Stimulated activated CD4-positive, alpha-beta T cell treated with anti-CD3 and anti-CD28 coated beads, TNF-alpha, amount 100 ng/mL, for 1 hour (primary cell): ENCODE measurements at places on chromosomes 2 and 18.

DNA sequence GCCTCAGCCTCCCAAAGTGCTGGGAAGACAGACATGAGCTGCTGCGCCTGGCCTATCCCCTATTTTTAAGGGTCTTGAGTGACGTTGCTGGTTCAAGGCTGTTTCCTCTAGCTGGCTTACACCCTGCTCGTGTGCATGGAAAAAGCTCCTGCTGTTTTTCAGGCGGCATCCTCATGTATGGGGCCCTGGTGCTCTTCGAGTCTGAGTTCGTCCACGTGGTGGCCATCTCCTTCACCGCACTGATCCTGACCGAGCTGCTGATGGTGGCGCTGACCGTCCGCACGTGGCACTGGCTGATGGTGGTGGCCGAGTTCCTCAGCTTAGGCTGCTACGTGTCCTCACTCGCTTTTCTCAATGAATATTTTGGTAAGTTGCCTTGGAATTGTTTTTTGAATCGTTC is 22.0 kb upstream of the NFATC1 start:
- no peak for DNase-seq

DNA sequence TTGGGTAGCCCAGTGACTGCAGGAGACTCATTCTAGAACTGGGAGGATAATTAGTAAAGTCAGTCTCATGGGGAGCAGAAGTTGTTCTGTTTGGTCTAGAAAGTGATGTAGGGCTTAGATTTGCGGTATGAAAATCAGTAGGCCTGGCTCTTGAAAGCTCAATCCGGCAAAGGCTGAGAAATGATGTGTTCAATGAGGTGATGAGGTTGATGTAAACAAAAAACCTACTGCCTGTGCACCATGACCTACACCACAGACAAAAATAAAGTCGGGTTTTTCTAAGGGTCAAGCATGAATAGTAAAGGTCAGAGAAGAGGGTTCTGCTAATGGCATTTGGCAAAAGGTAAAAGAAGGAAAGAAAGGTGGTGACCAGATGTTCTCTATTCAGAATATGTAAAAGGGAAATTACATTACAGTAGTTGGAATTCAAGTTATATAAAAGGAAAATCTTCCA is 80.8 kb upstream of the COL5A2 start:
- no peak for DNase-seq

GRCh38 chr18:21004726-21005125 is 106.9 kb downstream of the ROCK1 start:
- DNase-seq = no peak

GRCh38 chr2:104939570-104940217 is 85.8 kb downstream of the POU3F3 start:
- no peak for DNase-seq

GRCh38 chr2:157897106-157897971 is 21.2 kb upstream of the ACVR1 start:
- DNase-seq = no peak

GRCh38 chr2:58261209-58261608 is 20.1 kb upstream of the FANCL start:
- DNase-seq = no peak

- DNase-seq = no peak
These were observed 78.5 kb upstream of the HK2 start for GRCh38 chr2:74755386-74755785.

DNA sequence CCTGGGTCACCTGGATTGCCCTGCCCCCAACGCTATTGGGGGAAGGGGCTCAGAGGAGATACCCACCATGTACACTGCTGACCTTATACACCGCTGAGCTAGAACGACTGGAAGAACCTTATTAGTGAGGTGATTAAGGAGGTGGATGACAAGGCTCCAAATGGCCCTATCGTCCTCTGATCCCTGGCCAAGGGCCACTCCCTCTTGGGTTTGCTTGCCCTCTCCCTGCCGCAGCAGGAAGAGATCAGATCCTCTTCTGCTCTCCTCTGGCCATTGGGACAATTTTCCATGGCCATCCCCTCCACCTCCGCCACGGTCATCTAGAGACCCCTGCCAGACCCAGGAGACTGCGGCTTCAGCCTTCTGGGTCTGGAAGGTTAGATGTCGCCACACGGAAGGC is 1.2 kb downstream of the ZNF514 start:
- no peak for DNase-seq

- DNase-seq = no peak
These were observed 2159.1 kb upstream of the CELF4 start for GRCh38 chr18:39724652-39725051.

GRCh38 chr2:20019747-20020146 is 7.3 kb upstream of the MATN3 start:
- DNase-seq = no peak

- DNase-seq = no peak
These were observed 100.5 kb downstream of the TACR1 start for GRCh38 chr2:75098856-75099255.

DNA sequence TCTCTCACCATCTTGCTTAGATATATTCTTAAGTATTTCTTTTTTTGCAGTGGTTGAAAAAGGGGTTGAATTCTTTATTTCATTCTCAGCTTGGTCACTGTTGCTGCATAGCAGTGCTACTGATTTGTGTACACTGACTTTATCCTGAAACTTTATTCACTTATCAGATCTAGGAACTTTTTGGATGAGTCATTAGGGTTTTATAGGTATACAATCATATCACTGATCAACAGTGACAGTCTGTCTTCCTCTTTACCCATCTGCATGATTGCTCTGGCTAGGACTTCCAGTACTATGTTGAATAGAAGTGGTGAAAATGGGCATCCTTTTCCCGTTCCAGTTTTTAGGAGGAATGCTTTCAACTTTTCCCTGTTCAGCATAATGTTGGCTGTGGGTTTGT is 6.5 kb downstream of the STARD6 start:
- DNase-seq = no peak

- no peak for DNase-seq
These were observed 70.2 kb upstream of the RAPH1 start for GRCh38 chr2:203605302-203605701.

GRCh38 chr2:23452853-23453420 is 68.0 kb downstream of the KLHL29 start:
- no peak for DNase-seq

GRCh38 chr2:190656301-190656700 is 7.4 kb downstream of the NAB1 start:
- DNase-seq = no peak

DNA sequence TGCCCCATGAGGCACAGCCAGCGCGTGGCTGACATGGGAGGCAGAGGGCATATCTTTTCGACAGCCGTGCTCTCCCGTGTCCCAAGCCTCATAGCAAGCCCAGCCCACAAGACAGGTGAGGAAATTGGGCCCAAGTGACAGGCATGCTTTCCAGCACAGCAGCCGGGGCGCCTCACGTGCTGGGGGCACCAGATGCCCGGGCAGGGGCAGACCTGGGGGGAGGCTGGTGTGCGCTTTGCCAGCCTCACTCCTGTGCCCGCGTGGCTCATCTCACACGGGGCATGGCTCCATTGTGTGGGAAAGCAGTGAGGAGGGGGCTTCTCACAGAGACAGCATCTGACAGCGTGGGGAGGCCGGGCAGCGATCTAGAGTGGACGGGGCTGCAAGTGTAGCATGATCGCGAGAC is 93.2 kb downstream of the USP40 start:
- DNase-seq = no peak

DNA sequence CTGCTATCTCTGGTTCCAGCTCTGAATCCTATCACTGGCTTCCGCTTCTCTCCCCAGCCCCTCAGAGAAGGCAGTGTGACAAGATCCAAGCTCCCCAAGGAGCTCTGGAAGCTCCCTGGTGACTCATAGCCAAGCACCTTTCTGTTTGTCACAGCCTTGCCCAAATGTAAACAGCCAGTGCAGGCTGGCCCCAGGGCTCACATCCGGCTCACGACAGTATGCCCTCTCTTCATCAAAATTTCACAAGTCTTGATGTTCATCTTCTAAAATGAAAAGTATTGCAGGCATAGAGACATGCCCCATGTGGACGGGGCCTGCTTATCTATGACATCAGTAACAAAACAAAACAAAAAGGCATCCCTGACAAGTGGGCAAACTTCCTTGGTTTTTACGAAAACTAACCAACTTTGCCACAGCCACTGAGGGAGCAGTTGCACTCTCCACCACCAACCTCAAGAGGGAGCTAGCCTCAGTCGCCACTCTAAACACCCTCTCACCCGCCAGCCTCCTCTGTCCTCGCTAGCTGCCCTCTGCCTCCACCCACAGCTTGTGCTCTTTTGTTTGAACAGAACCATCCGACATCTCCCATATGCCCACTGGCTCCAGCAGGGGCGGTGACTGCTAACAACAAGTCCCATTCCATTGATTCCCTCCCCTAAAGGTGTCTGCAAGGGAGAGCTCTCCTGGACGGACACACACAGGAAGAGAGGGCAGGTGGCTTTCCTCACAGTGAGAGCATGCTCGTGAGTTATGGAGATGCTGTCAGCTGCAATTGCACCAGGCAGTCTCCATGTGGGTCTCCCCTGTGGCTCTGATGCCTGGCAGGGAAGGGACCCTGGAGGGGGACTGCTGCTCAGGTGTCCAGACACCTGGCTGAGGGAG is 71.0 kb upstream of the DAPL1 start:
- DNase-seq = no peak

GRCh38 chr2:42573256-42573655 is 4.8 kb downstream of the MTA3 start:
- no peak for DNase-seq

DNA sequence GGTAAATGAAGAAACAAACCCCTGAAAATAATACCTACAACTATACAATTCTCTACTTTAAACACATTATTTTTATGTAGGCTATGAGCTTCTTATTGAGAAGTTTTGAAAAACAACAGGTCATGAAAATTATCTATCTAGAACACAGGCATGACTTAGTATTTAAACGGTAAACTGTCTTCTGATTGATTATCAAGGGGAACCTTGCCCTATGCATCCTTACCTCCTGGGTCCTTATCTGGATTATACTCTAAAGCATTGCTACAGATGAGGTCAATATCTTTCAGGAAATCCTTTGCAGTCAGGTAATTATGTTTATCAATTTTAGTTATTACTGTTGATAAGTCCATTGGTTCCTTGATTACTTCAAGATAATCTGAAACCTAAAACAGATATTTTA is 144.3 kb downstream of the ATAD2B start:
- no peak for DNase-seq

GRCh38 chr2:119756837-119757236 is 2.9 kb upstream of the PTPN4 start:
- no peak for DNase-seq

- DNase-seq = no peak
These were observed 229.7 kb downstream of the KLHL29 start for GRCh38 chr2:23614701-23615100.

DNA sequence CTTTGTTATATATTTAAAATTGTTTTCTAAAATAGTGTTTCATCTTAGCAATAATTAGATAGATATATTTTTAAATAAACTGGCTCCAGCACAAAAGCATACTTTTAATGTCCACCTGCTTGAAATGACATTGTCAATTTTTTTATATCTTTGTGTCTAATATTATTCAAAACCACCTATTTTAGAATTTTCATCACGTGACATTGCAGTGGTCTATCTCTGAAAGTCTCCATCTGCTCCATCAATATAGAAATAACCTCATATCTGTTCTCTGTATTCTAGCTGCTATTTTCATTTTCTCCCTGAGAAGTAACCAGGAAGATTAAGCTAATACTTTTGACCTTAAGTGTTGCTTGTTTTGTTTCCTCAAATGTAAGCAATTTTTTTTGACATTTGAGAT is 248.0 kb upstream of the CNTNAP5 start:
- no peak for DNase-seq

DNA sequence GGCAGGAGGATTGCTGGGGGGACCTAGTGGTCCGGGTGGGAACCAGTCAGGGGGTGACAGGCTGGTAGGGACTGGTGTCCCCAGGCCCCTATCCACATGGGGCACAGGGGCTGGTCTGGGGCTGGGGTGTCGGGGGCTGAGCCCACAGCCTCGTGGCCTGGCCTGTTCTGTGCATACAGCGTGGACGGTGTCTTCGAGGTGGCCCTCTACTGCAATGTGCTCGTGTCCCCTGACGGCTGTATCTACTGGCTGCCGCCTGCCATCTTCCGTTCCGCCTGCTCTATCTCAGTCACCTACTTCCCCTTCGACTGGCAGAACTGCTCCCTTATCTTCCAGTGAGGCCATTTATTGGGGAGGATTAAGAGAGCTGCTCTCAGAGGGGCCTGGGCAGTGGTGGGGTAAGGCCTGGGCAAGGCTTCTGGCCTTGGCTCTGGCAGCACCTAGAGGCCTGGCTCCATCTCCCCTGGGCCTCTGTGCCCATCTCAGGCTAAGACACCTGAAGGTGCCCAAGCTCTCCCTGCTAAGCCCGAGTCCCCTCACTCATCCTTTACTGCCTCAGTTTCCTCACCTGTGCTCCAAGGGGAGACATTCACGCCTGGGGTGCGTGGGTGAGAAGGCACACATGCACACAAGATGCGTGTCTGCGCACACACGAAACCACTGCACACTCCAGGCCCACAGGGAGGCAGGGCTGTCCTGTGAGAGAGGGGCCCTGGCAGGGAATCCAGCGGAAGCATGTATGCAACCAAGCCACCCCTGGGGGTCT is 1.9 kb downstream of the CHRNG start:
- no peak for DNase-seq

DNA sequence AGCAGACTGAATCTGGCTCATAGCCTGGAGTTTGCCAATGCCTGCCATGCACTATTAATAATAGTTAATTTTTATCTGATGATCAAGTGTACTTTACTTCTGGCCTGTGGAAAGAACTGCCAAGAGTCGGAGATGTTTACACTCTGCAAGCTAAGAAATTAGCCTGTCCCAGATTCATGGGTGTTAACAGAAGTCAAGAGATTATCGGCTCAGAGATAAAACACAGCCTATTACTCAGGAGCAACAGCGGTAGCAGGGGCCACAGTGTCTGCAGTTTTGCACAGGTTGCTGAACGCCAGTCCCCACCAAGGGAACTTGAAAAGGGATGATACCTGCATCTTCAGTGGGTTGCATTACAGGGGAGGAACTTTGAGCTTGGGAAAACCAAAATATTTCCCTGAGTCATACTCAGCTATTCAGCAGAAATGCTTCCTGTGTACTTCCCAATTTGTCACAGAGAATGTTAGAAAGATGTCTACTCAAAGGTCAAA is 4.3 kb upstream of the ADI1 start:
- DNase-seq = no peak

GRCh38 chr2:119713819-119714490 is 35.0 kb downstream of the TMEM177 start:
- no peak for DNase-seq

- DNase-seq = no peak
These were observed 287.8 kb upstream of the CCDC68 start for GRCh38 chr18:55247032-55247431.
